ENCODE measurements at places on chromosomes 2 and 18.
A peak's percentile ranks its signal among the peaks of the same experiment; 100 is the strongest.

- no peaks in the 10 kb centered on the region for H3K36me3 ChIP-seq
- no peak overlapping the region for H3K4me3 ChIP-seq
- DNase-seq: no peak
These were observed 216.3 kb downstream of the TMX3 start for GRCh38 chr18:68498636-68499035.

DNA sequence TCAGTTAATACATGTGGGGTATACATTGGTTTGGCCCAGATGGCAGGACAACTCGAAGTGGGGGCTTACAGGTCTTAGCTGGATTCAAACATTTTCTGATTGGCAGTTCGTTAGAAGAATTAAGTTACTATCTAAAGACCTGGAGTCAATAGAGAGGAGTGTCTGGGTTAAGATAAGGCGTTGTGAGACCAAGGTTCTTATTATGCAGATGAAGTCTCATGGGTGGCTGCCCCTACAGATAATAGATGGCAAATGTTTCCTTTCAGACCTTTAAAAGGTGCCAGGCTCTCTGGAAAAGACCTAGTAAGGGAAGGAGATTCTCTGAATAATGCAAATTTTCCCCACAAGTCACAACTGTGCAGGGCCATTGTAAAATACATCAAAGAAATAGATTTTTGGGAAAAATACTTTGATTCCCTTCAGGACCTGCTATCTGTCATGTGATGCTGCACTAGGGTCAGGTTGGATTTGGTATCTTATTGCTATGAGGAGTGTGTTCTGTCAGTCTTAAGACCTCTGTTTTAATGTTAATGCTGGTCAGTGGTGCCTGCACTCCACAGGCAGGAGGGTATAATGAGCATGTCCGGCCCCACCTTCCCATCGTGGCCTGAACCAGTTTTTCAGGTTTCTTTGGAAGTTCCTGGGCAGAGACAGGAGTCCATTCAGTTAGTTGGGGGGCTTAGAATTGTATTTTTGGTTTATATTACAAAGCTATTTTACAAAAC, 14.3 kb upstream of the MC5R start:
- no peaks in the 10 kb centered on the region for H3K4me1 ChIP-seq
- DNase-seq: no peak
- no peak overlapping the region for H3K27ac ChIP-seq
- peaks cover 13% of the 10 kb centered on the region for H3K27me3 ChIP-seq
- no peak overlapping the region for H3K4me3 ChIP-seq
- H3K36me3 ChIP-seq: no peaks in the 10 kb centered on the region

GRCh38 chr2:113806217-113806913, 49.9 kb upstream of the SLC35F5 start:
- no peak for DNase-seq
- no peak overlapping the region for H3K4me3 ChIP-seq
- H3K4me1 ChIP-seq: no peaks in the 10 kb centered on the region
- H3K27me3 ChIP-seq: no peaks in the 10 kb centered on the region
- H3K36me3 ChIP-seq: no peaks in the 10 kb centered on the region

DNA sequence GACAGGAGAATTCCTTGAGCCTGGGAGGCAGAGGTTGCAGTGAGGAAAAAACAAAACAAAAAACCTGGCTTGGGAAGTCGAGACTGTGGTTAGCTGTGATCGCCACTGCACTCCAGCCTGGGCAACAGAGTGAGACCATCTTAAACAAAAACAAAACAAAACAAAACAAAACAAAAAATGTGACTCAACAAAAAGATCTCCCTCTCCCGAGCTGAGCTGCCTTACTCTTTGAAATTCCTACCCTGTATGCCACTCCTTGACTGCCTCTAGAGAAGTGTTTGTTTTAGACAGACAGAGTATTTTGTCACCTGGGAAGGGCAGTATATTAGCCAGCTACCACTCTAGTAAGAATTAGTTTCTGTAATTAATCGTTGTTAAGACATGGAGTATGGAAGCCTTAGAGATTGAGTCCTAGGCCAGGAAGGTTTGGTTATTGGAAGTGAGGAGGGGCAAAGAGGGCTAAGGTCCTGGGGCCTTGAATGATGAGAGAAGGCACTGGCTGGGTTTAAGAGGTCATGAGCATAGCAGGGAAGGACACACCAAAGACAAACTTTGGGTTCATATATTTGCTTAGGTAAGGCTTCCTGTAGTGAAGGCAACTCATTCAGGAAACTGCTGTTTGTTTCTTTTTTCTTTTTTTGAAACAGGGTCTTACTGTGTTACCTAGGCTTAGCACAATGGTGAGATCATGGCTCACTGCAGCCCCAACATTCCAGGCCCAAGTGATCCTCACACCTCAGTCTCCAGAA, 56.0 kb downstream of the HAUS1 start:
- no peaks in the 10 kb centered on the region for H3K36me3 ChIP-seq
- no peak overlapping the region for H3K27ac ChIP-seq
- H3K27me3 ChIP-seq: no peaks in the 10 kb centered on the region
- H3K4me1 ChIP-seq: no peaks in the 10 kb centered on the region

GRCh38 chr2:178761759-178762371, 45.4 kb downstream of the TTN start:
- no peaks in the 10 kb centered on the region for H3K4me1 ChIP-seq
- no peaks in the 10 kb centered on the region for H3K36me3 ChIP-seq
- no peak for DNase-seq
- H3K4me3 ChIP-seq: no peak overlapping the region

DNA sequence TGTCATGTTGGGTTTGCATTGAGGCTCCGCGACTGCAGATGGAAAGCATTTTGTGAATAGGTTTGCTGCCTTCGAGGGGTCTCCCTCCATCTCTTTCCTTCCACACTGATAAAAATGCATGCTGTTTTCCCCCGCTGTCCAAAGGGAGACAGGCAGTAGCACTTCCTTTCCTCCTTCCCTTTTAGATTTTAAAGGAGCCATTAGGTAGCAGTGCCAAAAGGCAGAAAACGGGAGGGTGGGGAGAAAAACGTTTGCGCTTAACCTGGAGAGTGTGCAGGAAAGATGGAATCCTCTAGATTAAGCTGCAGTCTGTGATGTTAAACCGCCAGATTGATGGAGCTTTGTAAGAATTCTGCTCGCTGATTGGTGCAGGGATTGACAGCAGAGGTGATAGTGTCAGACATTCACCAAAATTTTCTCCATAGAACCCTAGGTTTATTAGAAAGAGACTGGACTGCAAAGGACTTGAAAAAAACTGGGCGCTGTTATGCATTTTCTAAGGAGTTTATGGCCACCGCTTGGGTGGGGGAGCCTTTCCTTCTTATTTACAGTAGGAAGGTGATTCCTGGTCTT, 688 bp downstream of the MAPRE2 start:
- peaks cover 19% of the 10 kb centered on the region for H3K4me1 ChIP-seq
- H3K27me3 ChIP-seq: no peaks in the 10 kb centered on the region
- DNase-seq: no peak
- peak overlapping the region; percentile 73 for H3K27ac ChIP-seq
- peak overlapping the region; percentile 84 for H3K4me3 ChIP-seq

- no peaks in the 10 kb centered on the region for H3K36me3 ChIP-seq
- H3K27ac ChIP-seq: no peak overlapping the region
- H3K27me3 ChIP-seq: no peaks in the 10 kb centered on the region
- no peak for DNase-seq
- H3K4me3 ChIP-seq: no peak overlapping the region
These were observed 17.4 kb downstream of the XDH start for GRCh38 chr2:31397094-31397493.

DNA sequence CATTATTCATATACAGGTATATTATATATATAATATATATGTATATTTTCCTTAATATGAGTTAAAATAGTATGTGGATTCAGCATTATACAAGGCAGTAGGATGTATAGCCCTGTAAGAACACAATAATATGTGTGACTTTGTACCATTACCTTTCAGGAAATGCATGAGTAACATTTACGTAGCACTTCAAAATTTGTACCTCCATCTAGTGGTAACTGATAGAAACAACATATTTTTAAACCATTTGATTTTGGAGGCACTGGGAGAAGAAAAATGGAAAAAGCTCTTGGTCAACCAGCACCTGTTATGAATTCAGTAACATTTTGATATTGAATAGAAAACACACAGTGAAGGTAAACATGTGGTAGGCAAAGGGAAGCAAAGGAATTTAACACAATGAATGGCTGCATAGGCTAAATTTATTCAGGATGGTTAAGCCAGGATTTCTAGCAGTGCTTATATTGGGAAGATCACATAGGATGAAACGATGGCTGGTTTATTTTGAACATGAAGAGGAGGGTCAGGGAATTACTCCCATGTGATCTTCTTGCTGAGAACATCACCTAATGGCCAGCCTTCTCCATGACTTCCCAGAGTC, 565.5 kb downstream of the CCDC85A start:
- no peaks in the 10 kb centered on the region for H3K36me3 ChIP-seq
- no peaks in the 10 kb centered on the region for H3K27me3 ChIP-seq
- no peaks in the 10 kb centered on the region for H3K4me1 ChIP-seq
- DNase-seq: no peak
- H3K4me3 ChIP-seq: no peak overlapping the region

GRCh38 chr2:151410485-151410834, 758 bp downstream of the RIF1 start:
- DNase-seq: peak; percentile 28
- no peaks in the 10 kb centered on the region for H3K27me3 ChIP-seq
- H3K4me1 ChIP-seq: peaks cover 20% of the 10 kb centered on the region
- peak overlapping the region; percentile 95 for H3K4me3 ChIP-seq

- no peak overlapping the region for H3K27ac ChIP-seq
- H3K4me1 ChIP-seq: peaks cover 16% of the 10 kb centered on the region
- no peak for DNase-seq
- no peaks in the 10 kb centered on the region for H3K36me3 ChIP-seq
These were observed 354.7 kb downstream of the PARD3B start for GRCh38 chr2:204899983-204900382.

GRCh38 chr18:76554547-76555222, 59.6 kb upstream of the ZNF516 start:
- no peaks in the 10 kb centered on the region for H3K36me3 ChIP-seq
- no peak overlapping the region for H3K27ac ChIP-seq
- no peak for DNase-seq
- no peak overlapping the region for H3K4me3 ChIP-seq

DNA sequence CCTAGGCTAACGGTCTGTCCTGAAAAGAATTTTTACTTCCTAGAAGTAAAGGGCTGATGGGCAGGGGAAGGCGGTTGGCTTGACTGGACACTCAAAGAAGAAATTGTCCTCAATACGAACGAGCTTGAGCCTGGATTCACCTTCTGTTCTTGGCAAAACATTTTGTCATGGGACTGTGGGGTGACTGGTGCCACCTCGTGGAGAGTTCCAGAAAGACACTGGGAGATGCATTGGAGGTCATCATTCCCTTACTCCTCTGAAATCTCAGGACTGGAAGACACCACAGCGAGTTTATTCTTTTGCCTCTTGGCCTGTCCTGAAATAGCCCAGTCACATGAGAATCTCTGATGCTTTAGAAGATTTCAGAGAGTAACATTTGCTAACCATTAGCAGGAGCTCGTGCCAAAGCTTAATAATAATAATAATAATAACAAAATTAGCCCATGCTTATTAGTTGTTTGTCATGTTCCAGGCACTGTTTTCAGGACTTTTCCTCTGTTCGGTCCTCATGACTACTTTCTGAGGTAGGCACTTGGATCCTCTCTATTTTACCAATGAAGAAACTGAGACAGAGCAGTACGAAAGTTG, 44.5 kb downstream of the TMEM182 start:
- no peak overlapping the region for H3K27ac ChIP-seq
- H3K4me3 ChIP-seq: no peak overlapping the region
- H3K27me3 ChIP-seq: no peaks in the 10 kb centered on the region
- no peaks in the 10 kb centered on the region for H3K4me1 ChIP-seq
- peak; percentile 72 for DNase-seq

DNA sequence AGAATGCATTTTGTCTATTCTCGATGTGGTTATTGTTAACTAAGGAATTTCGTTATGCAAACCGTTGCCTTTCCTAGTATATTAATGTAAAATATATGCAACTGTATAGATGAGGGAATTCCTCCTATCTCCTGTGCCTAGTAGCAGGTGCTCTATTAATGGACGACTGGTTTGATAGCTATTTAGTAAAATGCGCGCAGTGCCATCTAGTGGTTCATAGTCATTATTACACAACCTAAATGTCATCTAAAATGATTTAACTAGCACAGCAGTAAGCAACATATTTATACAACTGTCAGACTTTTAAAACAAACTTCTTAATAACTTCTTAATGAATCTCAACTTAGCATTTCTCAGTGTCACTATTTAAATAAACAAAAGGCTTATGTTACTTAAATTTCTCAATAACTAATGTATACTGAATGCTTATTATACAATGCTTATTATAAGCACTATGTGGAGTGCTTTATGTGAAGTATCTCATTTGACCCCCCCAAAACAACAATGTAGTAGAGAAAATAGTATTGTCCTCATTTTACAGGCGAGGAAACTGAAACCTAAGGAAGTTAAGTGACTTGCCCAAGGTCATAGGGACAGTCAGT, 77.9 kb downstream of the DTNA start:
- no peak for DNase-seq
- H3K4me1 ChIP-seq: no peaks in the 10 kb centered on the region
- H3K27ac ChIP-seq: no peak overlapping the region
- H3K36me3 ChIP-seq: no peaks in the 10 kb centered on the region
- no peak overlapping the region for H3K4me3 ChIP-seq

DNA sequence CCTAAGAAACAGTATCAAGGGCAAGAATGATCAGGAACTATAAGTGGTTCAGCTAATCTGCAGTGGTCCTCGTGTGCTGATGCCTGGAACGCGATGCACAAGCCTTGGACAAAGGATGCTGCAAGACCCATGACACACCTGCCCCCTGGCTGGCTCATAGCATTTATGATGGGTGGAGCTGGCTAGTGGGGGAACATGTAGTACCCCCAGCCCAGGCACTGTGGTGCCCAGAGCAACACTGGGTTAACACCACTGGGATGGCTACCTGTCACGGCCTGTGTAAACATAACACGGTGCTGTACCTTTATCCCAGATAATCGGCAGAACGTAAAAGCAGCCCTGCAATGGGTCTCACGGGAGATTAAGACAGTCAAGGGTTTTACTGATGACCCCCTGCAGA, 60.3 kb upstream of the PEX13 start:
- H3K4me1 ChIP-seq: no peaks in the 10 kb centered on the region
- H3K27ac ChIP-seq: no peak overlapping the region
- H3K36me3 ChIP-seq: peaks cover 21% of the 10 kb centered on the region
- H3K4me3 ChIP-seq: no peak overlapping the region
